ENCODE measurements at places on chromosomes 2 and 18.

- no peak for DNase-seq
These were observed 13.4 kb downstream of the AOX1 start for GRCh38 chr2:200599206-200599605.

DNA sequence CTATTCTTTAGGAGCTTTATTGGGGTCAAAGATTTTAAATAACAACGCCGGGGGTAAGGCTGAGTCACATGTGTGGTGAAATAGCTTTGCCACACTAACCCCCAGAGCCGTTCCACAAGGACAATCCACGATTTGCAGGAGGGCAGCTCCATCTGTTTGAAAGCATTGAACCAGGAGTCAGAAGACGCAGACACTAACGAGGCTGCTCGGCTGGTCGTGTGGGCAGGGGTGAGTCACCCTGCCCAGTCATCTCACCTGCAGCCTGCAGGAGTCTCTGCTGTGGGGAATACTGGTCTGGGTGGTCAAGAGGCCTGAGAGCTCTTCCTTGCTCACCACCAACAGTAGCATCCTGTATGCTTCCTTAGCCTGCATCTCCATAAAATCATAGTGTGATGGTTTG is 149.2 kb upstream of the NCK2 start:
- DNase-seq: no peak

DNA sequence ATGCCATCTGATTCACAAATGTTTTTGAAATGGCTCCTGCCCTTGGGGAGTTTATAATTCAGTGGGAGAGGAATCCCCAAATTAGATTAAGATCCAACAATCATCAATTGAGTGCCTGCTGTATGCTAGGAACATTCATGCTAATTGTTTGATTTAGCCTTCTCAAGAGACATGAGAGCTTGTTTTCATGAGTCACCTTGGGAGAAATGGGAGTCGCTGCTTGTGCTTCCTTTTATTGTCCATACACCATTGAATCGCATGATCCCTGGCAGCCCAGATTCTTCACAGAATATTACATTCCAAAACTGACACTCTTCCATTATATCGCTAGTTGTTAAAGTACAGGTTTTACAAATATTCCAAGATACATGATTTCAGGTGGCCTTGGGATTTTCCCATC is 106.0 kb upstream of the MAP3K20 start:
- no peak for DNase-seq

- no peak for DNase-seq
These were observed 171.7 kb downstream of the ANKRD30B start for GRCh38 chr18:14919666-14920065.

- DNase-seq: no peak
These were observed 48.5 kb downstream of the SLC5A7 start for GRCh38 chr2:108034843-108035242.

Data from MM.1S (cell line).